ENCODE measurements at places on chromosomes 2 and 18.

DNA sequence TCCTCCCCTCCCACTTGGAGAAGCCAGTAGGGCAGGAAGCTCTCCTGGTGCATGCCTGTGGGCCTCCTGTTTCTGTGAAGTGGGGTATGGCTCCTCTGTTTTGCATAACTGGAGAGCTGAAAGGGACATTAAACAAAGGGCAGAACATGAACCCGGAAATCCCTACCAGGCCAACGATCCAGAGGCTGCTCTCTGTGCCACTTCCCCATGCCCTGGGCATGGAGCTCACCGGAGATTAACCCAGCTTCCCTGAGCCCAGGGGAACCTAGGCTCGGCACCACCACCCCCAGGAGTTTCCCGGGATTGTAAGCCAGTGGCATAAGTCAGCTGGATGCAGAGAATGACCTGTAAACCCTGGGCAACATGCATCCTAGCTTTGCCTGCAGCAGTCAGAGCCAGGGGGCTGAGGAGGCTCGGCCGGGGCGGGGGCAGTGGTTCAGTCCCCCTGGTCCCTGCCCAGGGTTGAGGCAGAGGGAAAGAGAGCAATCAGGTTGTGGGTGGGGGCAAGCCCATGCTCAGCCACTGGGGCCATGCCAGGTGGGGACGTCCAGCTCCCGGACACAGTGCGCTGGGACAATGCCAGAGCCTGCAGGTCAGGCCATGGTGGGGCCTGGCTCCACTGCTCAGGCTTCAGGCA, 49.5 kb downstream of the TIMM21 start:
- DNase-seq, result no peak

GRCh38 chr2:180707884-180708205, 272.6 kb upstream of the UBE2E3 start:
- DNase-seq, result no peak

- no peak for DNase-seq
Measured at GRCh38 chr2:24175631-24176187, 856 bp downstream of the FAM228A start.

DNA sequence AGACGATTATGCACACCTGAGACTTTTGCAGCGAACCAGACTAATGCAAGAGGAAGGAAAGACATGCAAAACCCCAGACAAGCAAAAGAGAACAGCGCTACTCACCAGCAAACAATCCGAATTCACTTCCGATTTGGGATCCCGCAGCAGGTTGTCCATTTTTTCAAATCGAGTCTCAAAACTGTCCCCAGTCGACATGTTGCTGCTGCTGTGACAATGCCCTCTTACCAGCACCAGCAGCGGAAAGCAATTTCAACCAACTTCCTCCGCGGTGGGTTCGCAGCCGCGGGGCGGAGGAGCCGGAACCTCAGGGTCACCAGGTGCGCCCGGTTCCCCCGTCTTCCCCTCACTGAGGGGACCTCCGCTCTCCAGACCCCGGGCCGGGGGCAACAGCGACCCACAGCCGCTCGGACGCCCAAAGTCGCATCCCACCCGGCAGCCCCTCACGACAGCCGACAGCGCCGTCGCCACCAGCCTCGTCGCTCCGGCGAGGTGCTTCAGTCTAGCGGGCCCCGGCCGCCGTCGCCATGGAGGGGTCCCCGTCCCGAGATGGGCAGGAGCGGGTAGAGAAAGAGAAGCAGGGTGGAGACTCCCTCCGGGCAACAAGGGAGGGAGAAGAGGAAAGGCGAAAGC, 784 bp downstream of the ROCK1 start:
- peak; percentile 51 for DNase-seq

- no peak for DNase-seq
Measured at GRCh38 chr2:219695145-219695709, 67.8 kb downstream of the SLC4A3 start.

- DNase-seq, result no peak
Measured at GRCh38 chr2:225932811-225933413, 533.4 kb downstream of the NYAP2 start.

DNA sequence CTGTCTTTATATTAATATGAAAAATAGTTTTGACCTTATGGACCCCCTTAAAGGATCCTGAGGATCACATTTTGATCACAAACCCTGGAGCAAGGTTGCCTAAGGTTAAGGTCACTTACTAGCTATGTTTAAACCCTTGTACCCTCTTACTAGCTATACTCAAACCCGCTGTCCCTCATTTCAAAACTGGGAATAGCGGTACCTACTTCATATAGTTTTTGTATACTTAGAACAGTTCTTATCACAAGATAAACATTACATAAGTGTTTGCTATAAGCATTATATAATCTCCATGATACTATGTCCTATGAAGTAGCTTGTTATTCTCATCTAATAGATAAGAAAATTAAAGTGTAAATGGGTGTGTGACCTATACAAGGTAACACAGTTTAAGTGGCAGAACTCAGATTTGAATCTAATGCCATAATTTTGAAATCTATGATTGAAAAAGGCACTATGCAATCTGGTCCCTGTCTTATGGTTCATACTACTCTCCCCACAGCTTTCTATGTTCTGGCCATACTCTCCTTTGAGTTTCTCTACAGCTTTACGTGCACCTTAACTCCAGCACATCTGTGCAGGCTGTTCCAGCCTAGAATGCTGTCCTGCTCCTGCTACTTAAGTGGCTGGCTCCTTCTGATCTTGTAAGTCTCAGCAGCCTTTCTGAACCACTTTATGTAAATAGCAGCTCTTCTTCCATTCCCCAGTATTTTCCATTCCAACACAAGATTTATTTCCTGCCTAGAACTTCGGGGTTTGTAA, 30.4 kb downstream of the HYCC2 start:
- no peak for DNase-seq

GRCh38 chr18:63095768-63096167, 223.8 kb downstream of the BCL2 start:
- DNase-seq, result no peak

DNA sequence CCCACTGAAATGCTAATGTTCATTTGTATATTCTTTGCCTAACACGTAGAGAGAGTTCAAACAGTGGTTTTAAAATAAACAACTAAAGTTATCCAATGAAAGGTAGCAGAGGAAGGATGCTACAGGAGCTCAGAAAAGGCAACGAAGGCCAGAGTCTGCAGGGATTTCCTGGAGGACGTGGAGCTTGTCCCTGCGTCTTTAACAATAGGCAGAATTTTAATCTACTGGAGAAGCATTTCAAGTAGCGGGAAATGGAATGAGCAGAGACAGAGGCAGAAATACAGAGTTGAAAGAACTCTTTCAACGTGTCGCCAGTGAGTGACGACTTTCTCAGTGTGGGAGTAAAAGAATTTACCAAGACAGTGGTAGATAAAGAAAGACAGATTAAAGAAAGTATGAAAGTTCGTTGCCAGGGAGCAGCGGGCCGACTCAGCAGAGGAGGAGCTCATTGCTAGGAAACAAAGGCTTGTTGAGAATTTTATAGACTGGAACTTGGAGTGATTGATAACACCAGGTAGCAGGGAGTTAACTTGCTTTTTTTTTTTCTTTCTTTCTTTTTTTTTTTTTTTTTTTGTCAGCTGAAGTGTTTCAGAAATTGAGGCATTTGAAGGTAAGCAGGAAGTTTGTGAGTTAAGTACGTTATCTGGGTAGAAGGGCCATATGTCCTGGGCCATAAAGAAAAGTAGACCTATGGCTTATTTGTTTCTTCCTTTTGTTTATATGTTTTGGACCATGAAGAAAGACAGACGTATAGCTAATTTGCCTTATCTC, 625 bp upstream of the NBAS start:
- peak; percentile 18 for DNase-seq

- DNase-seq, result peak; percentile 63
Measured at GRCh38 chr2:74440378-74441169, 1.2 kb downstream of the RTKN start.

- DNase-seq, result no peak
Measured at GRCh38 chr2:144509879-144510221, 10.1 kb downstream of the ZEB2 start.

DNA sequence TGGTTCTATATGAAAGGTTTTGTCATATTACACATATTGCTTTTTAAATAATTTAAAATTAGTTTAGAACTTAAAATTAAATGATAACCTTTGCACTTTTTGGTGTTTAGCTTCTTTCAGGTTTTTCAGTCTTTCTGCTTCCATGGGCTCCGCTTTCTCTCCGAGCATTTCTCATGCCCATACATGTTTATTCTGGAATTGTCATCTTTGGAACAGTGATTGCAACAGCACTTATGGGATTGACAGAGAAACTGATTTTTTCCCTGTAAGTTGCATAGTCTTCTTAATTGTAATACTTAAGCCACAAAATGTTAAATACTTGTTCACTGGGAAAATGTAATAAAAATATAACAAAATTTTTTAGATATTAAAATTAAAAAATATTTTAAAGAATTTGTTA, 31.0 kb downstream of the CYBRD1 start:
- DNase-seq, result no peak

GRCh38 chr18:35582899-35583558, 1.5 kb downstream of the GALNT1 start:
- no peak for DNase-seq

DNA sequence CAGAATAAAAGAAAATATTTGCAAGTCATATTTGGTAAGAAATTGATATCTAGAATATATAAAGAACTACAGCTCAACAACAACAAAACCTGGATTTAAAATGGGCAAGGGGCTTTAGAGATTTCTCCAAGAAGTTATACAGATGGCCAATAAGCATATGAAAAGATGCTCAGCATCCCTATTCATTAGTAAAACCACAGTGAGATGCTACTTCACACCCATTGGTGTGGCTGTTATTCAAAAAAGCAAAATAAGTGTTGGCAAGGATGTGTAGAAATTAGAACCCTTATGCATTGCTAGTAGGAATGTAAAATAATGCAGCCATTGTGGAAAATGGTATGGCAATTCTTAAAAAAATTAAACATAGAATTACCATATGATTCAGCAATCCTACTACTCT, 29.8 kb downstream of the TANK start:
- no peak for DNase-seq

DNA sequence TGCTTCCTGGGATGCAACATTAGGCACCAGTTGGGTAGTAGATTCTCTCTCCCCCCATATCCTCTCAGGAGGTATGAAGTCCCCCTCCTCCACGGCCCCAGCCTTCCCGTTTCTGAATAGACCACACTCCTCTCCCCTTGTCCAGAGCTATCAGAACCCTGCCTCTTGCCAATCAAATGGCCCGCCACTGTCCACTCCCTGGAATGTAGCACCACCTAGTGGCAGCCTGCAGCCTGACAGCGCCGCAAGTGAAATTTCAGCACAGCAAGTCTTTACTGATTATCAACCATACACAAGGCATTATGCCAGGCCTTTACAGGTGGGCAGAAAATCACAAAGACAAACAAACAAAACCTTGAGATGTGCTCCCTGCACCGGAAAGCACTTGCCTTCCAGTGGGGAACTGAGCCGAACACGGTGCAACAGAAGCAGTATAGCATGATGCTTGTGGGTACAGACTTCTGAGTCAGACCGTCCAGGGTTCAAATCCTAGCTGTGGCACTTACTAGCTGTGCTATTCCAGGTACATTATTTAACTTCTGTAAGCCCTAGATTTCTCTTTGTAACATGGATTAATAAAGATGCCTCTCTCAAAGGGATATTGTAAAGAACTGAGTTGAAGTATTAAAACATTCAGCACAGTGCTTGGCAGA, 174.0 kb downstream of the SMAD2 start:
- peak; percentile 29 for DNase-seq

DNA sequence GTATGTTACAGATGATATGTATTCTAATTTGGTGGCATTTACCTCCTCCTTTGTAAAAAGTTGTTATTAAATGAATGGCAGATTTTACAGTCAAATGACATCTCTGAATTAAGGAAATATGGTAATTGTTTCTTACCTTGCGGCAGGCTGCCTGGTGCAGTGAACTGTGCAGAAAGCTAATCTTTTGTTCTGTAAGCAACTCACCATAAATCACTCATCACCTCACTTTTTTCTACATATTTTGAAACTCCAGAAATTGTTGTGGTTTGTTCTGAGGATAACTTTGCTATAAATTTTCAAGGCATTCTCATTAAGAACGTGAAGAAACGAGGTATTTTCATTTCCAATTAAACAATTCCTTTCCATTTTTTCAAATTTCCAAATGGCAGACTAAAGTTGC, 52.7 kb downstream of the ST6GAL2 start:
- no peak for DNase-seq

- DNase-seq, result no peak
Measured at GRCh38 chr18:77478646-77479442, 229.2 kb downstream of the GALR1 start.

DNA sequence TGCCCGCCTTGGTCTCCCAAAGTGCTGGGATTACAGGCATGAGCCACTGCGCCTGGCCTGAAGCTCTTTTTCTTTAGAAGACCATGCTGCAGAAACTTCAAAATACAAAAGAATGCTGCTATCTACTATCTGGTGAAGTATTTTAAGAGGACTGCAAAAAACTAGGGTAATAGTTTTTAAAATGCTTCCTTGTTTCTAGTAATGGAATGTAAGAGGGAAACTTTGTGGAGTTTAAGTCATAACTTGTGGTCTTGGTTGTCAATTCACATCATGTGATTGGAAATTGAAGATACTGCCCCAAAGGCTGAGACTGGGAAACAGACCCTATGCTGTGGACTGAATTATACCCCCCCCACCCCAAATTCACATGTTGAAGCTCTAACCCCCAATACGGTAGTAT, 68.3 kb downstream of the B3GNT2 start:
- no peak for DNase-seq

GRCh38 chr18:79588636-79589481, 90.7 kb upstream of the CTDP1 start:
- no peak for DNase-seq

- no peak for DNase-seq
Measured at GRCh38 chr2:60095202-60095815, 458.1 kb downstream of the BCL11A start.

DNA sequence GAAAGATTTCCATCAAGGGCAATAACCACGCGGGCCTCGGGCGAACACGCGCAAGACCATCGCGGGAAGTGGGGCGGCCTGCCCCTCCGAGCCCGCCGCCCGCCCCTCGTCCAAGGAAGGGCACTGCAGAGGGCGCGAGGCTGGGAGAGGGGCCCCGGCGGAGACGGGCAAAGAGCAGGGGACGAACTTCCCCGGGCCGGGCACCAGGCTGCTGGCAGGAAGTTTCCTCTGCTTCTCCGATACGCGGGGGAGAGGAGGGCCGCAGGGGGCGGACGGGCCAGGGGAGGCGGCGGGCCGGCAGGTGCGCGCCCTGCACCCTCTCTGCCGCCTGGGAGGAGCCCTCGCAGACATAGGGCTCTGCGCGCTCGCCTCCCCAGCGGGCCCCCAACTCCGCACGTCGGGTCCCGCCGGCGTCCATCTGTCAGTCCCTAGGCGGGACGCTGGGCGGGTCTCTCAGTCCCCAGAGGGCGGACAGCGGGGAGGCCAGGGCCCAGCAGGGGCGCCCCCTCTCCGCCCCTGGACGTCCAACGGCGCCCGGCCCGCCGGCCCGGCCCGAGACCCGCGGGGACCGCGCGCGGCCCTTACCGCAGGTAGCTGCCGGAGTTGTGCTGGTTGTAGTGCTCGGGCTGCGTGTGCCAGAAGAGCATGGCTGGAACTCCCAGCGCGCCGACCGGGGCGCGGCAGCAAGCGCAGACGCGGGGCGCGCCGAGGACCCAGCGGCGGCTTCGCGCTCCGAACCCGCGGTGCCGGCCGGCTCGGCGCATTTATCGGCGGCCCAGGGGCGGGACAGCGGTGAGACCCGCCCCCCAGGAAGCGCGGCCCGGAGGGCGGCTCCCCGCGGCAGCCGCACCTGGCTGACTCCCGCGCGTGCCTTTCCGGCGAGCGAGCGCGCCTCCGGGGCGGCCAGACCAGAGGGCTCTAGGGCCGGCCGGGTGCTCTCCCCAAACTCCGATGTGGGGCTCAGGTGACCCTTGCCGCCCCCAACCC, at the start of gene TFCP2L1:
Gene TFCP2L1, minus strand, starts transcription at position 740 of the 987 bp plus-strand sequence. Its CDS starts 93 bp downstream, at position 647.
- DNase-seq, result peak; percentile 41

Data from activated T-cell treated with anti-CD3 and anti-CD28 coated beads for 48 hours (primary cell).